ENCODE measurements at places on chromosomes 5 and 9.
A peak's percentile ranks its signal among the peaks of the same experiment; 100 is the strongest.

- no peaks in the 10 kb centered on the region for H3K36me3 ChIP-seq
- H3K27me3 ChIP-seq = peaks cover 90% of the 10 kb centered on the region
- no peak for DNase-seq
- no peak overlapping the region for H3K4me3 ChIP-seq
- H3K4me1 ChIP-seq = peaks cover 14% of the 10 kb centered on the region
Measured at GRCh38 chr5:73436535-73437100, 12.0 kb downstream of the FOXD1 start.

- DNase-seq = peak; percentile 80
- H3K36me3 ChIP-seq = no peaks in the 10 kb centered on the region
- no peaks in the 10 kb centered on the region for H3K27me3 ChIP-seq
- H3K4me3 ChIP-seq = no peak overlapping the region
- peak overlapping the region; percentile 88 for H3K27ac ChIP-seq
Measured at GRCh38 chr9:124282442-124283227, 24.9 kb downstream of the NEK6 start.

DNA sequence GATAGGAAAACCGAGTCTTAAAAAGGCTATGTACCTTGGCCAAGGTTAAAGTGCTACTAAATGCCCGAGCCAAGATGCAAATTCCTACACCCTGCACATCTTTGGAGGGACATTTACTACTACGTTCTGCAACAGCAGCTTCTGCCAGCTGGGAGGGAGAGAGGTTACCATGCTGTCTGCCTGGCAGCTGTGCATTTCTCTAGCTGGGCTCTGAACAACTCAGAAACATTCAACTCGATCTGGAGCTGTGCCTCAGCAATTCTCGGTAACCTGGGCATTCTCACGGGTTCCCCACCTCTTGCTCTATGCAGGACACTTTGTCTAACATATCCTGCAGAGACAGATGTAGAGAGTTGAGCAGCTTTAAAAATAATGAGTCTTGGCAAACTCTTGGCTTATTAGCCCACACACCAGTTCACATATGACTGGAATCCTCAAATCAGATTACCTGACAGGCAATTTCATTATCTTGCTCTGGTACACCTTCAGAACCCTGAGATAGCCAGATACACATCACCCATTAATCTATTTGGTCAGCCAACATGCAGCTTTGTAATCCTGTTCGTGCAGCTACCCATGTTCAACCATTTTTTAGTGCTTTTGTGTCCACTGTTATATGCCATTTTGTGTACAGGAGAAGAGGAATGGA is 115.8 kb downstream of the EFNA5 start:
- H3K4me1 ChIP-seq = no peaks in the 10 kb centered on the region
- H3K27ac ChIP-seq = no peak overlapping the region
- no peaks in the 10 kb centered on the region for H3K36me3 ChIP-seq
- no peak overlapping the region for H3K4me3 ChIP-seq

GRCh38 chr5:123882965-123883345 is 371.0 kb downstream of the CSNK1G3 start:
- H3K4me1 ChIP-seq = no peaks in the 10 kb centered on the region
- H3K27ac ChIP-seq = no peak overlapping the region
- no peaks in the 10 kb centered on the region for H3K36me3 ChIP-seq
- no peak for DNase-seq
- no peak overlapping the region for H3K4me3 ChIP-seq

DNA sequence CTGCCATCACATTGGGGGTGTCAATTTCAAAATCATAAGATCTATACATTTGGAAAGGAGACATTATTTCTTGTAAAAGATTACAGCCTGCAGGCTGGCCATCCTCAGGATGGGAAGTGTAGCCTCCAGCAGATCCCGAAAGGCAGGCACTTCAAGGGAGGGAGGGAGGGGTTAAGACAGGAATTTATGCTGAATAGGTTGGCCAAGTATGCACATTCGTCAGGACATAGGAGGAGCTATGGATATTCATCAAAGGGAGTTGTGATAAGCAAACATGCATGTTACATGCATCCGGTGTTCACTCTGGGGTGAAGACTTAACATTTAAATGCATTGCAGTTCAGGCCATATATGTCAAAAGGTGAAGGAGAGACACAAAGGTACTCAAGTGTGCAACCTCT is 119.4 kb downstream of the CEP120 start:
- no peaks in the 10 kb centered on the region for H3K27me3 ChIP-seq
- no peak overlapping the region for H3K4me3 ChIP-seq
- no peaks in the 10 kb centered on the region for H3K36me3 ChIP-seq
- H3K27ac ChIP-seq = no peak overlapping the region
- DNase-seq = no peak

DNA sequence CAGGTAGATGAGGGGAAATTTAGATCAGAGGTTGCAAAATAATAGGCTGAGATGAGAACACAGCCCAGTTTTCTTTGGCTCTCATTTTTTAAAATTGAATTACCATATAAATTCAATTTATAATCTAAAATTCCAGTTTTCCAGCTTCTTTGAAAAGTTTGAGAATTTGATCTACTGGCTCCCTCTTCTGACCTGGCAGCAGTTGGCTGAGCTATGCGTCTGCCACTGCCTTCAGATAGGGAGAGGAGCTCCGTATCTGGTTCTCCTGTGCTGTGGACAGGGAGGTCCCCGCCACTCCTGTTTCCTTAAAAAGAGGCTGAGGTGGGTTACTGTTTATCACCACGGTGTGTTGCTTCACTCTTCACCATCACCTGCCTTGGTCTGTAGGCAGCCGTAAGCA is 103.7 kb downstream of the ARHGAP26 start:
- no peak overlapping the region for H3K4me3 ChIP-seq
- no peak overlapping the region for H3K27ac ChIP-seq
- DNase-seq = no peak

GRCh38 chr9:128923493-128923883 is 2.7 kb downstream of the PHYHD1 start:
- H3K27ac ChIP-seq = peak overlapping the region; percentile 91
- DNase-seq = no peak
- H3K36me3 ChIP-seq = no peaks in the 10 kb centered on the region
- H3K27me3 ChIP-seq = no peaks in the 10 kb centered on the region
- peaks cover 15% of the 10 kb centered on the region for H3K4me1 ChIP-seq
- no peak overlapping the region for H3K4me3 ChIP-seq

DNA sequence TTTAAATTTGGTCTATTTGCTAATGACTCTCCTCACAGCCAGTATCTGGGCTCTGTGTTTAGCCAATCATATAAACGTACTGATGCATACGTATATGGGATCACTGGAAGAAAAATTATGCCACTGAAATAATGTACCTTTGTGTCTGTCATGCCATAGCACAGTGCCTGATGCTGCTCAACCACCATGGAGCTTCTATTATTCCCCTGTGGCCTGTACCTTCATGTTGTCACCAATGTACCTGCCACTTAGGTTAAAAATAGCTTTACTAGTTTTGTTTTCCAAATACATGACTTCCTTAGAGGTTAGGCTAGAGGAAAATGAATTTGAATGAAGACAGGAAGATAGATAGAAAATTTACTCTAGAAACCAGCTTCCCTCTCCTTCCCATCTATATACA is 34.6 kb downstream of the HACD4 start:
- H3K4me1 ChIP-seq = no peaks in the 10 kb centered on the region
- DNase-seq = no peak
- no peak overlapping the region for H3K27ac ChIP-seq
- H3K4me3 ChIP-seq = no peak overlapping the region

GRCh38 chr9:19146441-19147024 is 19.2 kb upstream of the PLIN2 start:
- no peaks in the 10 kb centered on the region for H3K36me3 ChIP-seq
- no peaks in the 10 kb centered on the region for H3K4me1 ChIP-seq
- no peak overlapping the region for H3K4me3 ChIP-seq
- no peak for DNase-seq
- H3K27me3 ChIP-seq = no peaks in the 10 kb centered on the region

GRCh38 chr9:28105001-28105400 is 531.7 kb upstream of the C9orf72 start:
- H3K27me3 ChIP-seq = no peaks in the 10 kb centered on the region
- no peaks in the 10 kb centered on the region for H3K4me1 ChIP-seq
- H3K4me3 ChIP-seq = no peak overlapping the region
- DNase-seq = no peak
- no peaks in the 10 kb centered on the region for H3K36me3 ChIP-seq

GRCh38 chr5:2371419-2371710 is 380.1 kb downstream of the IRX2 start:
- H3K27me3 ChIP-seq = no peaks in the 10 kb centered on the region
- DNase-seq = no peak
- H3K4me3 ChIP-seq = no peak overlapping the region
- H3K4me1 ChIP-seq = no peaks in the 10 kb centered on the region
- H3K27ac ChIP-seq = no peak overlapping the region
- no peaks in the 10 kb centered on the region for H3K36me3 ChIP-seq

- H3K36me3 ChIP-seq = no peaks in the 10 kb centered on the region
- H3K4me3 ChIP-seq = no peak overlapping the region
- no peaks in the 10 kb centered on the region for H3K4me1 ChIP-seq
- DNase-seq = no peak
- no peak overlapping the region for H3K27ac ChIP-seq
Measured at GRCh38 chr5:146751781-146752401, 126.7 kb downstream of the PPP2R2B start.

GRCh38 chr5:157778121-157778805 is 34.8 kb downstream of the LSM11 start:
- no peaks in the 10 kb centered on the region for H3K4me1 ChIP-seq
- H3K36me3 ChIP-seq = no peaks in the 10 kb centered on the region
- H3K27ac ChIP-seq = no peak overlapping the region
- H3K4me3 ChIP-seq = no peak overlapping the region
- DNase-seq = no peak
- H3K27me3 ChIP-seq = no peaks in the 10 kb centered on the region

- no peaks in the 10 kb centered on the region for H3K27me3 ChIP-seq
- H3K4me3 ChIP-seq = no peak overlapping the region
- no peaks in the 10 kb centered on the region for H3K36me3 ChIP-seq
- no peak for DNase-seq
- peak overlapping the region; percentile 13 for H3K27ac ChIP-seq
- peaks cover 3% of the 10 kb centered on the region for H3K4me1 ChIP-seq
Measured at GRCh38 chr5:10705747-10706146, 55.3 kb downstream of the DAP start.

DNA sequence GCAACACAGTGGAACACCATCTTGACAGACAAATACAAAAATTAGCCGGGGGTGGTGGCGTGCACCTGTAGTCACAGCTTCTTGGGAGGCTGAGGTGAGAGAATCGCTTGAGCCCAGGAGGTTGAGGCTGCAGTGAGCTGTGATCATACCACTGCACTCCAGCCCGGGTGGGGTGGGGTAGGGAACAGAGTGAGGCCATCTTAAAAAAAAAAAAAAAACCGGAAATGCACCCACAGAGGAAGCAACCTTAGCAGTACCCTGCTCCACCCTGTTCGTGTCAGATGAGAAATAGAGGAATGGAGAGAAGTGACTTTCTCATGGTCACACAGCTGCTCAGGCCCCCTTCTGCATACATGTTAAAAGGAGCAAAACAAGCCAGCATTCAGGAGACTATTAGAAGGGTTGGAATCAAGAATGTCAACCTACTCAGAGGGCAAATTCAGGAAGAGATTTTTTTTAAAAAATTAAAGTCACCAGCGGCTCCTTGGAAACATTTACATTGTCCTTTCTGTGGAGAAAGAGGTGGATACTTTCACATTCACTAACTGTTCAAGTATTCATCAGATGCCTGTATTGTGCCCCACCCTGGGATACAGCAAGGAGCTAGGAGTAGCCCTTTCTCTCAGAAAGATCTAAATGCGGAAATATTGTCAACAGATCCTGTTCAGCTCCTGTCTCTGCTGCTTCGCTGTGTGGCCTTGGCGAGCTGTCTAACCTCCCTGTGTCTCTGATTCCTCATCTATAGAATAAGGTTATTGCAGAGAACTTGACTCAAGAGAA is 41.0 kb downstream of the CYFIP2 start:
- H3K36me3 ChIP-seq = no peaks in the 10 kb centered on the region
- no peak overlapping the region for H3K27ac ChIP-seq
- DNase-seq = no peak

GRCh38 chr9:72581694-72582093 is 60.3 kb downstream of the TMC1 start:
- H3K4me3 ChIP-seq = no peak overlapping the region
- H3K27me3 ChIP-seq = no peaks in the 10 kb centered on the region
- no peak for DNase-seq
- no peaks in the 10 kb centered on the region for H3K36me3 ChIP-seq

DNA sequence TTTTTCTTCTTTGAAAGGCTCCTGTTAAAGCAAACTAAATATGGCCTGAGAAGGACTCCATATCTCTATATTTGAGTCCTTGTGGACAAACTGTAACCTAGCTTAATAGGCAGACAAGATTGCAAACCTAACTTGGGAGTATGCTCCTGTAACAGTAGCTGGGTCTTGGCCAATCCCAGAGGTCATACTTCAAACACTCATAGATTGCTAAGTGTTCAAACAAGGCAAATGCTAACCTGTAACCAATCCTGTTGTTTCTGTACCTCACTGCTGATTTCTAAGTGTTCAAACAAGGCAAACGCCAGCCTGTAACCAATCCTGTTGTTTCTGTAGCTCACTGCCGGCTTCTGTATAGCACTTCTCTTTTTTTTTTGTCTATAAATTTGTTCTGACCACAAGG is 50.6 kb upstream of the CLK4 start:
- H3K4me1 ChIP-seq = no peaks in the 10 kb centered on the region
- no peak overlapping the region for H3K4me3 ChIP-seq
- H3K36me3 ChIP-seq = no peaks in the 10 kb centered on the region
- no peaks in the 10 kb centered on the region for H3K27me3 ChIP-seq

DNA sequence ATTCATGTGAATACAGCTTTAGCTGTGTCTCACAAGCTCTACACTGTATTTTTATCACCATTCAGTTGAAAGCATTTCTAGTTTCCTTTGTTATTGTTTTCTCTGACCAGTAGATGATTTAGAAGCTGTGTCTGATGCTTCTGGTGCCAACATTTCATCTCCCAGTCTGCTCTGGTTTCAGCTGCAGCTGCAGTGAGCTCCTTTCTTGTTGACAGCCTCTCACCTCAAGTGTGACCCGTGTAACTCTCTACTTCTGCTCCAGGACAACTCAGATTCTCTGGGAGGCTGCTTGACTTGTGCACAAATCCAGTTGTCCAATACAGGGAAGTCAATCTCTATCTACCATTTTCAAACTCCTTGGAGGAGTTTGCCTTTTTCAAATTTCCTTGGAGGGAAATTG is 504.8 kb downstream of the DIRAS2 start:
- H3K27me3 ChIP-seq = no peaks in the 10 kb centered on the region
- DNase-seq = no peak
- H3K4me1 ChIP-seq = no peaks in the 10 kb centered on the region
- H3K36me3 ChIP-seq = no peaks in the 10 kb centered on the region
- H3K4me3 ChIP-seq = no peak overlapping the region

Measured in uterus (tissue), 4 donors.